ENCODE measurements at places on chromosomes 5 and 9.

GRCh38 chr5:129771058-129771838 is 23.4 kb downstream of the MINAR2 start:
- peak; percentile 48 for DNase-seq

GRCh38 chr9:37971691-37972090 is 67.8 kb upstream of the SLC25A51 start:
- peak; percentile 86 for DNase-seq

DNA sequence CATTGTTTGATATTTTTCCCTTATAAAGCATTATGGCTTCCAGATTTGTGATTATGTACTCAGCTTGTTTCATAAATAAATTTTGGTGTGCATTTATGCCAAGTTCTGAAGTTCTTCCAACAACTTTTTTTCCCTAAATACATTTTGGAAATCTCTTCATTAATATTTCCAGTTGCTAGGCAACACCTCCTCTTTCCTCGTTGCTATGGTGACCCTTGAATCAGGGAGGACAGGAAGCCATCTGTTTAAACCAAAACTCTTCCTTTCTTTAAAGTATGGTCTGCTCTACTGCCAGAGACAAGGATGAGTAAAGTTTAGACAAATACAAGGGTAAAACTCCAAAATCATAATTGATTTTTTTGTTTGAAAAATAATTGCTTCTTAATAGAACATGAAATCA is 779.3 kb downstream of the CDH9 start:
- DNase-seq, result no peak

- no peak for DNase-seq
Observed at GRCh38 chr9:12351293-12352044, 341.7 kb upstream of the TYRP1 start.

DNA sequence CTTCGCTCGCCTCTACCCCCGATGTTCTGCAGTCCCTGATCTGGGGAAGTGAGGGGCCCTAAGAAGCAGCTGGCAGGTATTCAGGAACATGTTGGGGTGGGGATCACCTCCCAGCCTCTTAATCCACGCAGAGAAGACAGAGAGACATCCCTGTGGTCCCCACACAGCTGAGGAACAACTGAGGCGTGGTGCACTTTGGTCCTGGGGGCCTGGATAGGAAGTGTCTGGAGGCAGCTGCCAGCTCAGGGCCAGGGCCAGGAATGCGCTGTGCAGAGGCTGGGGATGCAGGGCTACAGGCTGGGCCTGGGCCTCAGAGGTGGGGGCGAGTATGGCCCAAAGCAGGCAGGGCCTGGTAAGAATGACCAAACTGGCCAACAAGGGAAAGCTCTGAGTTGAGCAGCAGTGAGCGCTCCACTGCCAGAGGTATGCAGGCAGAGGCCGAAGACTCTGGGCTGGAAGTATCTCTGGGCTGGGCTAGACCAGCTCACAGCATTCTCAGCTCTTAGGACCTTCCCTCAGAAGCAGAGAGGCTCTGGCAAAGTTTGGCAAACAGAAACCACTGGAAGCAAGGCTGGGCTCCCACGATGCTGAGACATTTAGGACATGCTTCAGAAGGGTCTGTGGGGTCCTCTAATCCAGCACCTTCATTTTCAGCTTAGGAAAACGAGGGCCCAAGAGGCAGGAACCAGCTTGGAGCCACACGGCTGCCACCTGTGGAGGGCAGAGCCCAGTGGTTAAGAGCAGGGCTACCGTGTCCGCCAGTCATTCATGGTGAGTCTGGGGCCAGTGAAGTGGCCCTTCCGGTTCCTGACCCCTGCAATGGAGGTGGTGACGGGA is 174.4 kb downstream of the GAPVD1 start:
- DNase-seq, result no peak

- peak; percentile 72 for DNase-seq
Observed at GRCh38 chr5:34599471-34600117, 56.5 kb upstream of the RAI14 start.

DNA sequence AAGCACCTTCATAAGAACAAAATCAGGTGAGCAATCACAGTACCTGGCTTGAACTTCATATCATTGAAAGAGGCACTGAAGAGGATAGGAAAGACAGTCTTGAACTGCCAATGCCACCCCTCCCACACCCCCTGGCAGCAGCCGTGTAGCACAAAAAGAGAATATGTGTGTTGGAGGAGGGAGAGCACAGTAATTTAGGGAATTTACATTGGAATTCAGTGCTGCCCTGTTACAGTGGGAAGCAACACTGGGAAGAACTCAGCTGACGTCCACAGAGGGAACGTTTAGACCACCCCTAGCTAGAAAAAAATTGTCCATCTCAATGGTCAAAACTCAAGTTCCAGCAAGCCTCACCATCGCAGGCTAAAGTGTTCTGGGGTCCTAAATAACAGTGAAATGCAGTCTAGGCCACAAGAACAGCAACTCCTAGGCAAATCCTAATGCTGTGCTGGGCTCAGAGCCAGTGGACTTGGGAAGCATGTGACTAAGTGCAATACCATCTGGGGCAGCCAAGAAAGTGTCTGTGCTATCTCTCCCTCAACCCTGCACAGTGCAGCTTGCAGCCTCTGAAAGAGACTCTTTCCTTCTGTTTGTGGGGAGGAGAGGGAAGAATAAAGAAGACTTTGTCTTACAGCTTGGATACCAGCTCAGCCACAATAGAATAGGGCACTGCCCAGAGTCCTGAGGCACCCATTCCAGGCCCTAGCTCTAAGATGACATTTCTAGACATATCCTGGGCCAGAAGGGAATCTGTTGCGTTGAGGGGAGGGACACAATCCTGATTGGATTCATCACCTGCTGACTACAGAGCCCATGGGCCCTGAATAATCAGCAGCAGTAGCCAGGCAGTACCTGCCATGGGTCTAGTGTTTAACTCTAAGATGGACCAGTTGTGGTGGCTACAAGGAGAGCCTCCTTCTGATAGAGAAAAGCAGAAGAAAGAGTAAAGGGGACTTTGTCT is 62.1 kb upstream of the VLDLR start:
- DNase-seq, result peak; percentile 84

DNA sequence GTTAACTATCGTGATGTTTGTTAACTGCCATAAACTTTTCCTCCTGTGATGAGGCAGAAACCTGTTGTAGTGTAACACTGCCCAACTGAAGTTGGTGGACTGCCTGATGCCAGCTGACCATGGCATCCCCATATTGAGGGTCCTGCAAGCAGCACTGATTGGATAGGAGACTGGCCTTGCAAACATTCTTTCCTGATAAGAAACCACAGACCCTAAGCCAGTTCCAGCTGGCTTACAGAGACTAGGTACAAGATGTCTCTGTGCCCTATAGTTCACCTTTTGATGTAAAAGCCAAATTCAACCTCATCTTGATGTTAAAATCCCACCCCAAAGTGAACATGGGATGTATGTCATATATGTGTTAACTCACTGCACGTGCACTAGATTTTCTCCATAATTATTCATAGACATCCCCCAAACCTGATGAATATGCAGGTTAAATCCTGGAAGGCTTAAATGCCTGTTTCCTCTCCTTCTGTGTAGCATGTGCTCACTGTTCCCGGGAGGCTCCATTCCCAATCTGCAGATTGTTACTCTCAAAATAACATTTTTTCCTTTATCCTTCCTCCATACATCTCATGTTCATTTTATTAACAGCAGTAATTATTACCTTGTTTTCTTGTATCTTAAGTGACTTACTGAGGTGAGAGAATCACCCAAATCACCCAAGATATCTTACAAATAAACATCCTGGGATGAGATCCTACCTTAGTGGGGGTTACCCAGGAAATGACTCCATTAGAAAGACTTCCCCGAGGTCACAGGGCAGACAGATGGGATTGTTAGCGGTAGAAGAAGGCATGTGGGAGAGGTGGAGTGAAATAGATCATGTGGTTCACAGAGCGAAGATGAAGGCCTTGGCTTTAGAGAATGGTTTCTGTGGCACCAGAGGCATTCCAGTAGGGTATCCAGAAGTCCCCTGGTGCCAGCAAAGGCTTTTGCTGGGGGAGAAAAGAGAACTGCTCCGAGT is 566.7 kb downstream of the CCDC171 start:
- peak; percentile 25 for DNase-seq

DNA sequence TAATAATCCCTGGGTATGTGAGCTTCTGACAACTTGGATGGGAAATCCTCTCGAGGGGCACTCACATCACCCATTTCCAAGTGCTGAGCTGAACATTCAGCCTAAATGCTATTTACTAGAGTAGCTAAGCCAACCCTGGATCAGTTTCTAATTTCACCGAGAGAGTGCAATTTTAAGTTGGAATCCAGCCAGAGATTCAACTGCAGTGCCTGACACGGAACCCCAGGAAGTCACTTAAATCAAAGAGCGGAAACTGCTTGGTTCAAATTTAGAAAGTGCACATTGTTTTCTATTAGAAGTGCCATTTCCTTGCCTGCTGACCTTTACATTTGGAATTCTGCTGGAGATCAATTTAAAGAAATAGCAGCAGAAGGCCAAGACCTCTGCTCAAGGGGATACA is 8.8 kb downstream of the SPRY4 start:
- DNase-seq, result no peak

DNA sequence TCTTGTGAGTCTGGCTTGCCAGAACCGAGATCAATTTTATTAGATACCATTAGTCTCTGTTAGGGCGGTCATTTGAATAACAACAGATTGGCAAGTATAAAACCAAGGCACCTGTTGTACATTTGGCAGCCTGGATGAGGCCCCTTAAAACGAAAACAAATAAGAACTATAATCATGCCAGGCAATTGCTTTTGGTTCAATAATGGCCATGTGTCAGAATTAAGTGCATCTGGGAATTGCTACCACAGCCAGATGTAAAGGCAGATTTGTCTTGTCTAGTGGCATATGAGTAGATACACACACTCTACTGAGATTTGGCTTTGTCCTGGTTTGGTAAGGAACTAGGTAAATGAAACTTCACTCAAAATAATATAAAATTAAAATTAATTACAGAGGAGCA is 1046.2 kb upstream of the DMAC1 start:
- no peak for DNase-seq

GRCh38 chr5:175872287-175873087 is 1.1 kb downstream of the CPLX2 start:
- no peak for DNase-seq

DNA sequence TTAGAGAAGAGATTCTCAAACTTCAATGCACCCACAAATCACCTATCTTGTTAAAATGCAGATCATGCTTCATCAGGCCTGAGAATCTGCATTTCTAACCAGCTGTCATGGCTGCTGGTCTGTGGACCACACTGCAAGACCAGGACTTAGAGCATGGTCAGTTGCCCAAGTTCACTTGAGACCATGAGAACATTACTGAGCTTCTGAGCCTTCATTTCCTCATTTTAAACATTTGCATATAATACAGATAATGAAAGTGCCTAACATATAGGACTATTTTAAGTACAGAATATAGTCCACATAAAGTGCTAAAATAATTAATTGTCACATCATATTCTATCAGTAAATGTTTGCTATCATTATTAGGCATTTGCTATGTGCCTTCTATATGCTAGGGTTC is 260.8 kb upstream of the TNC start:
- DNase-seq, result no peak

GRCh38 chr5:125043781-125044391 is 297.4 kb upstream of the ZNF608 start:
- peak; percentile 66 for DNase-seq

DNA sequence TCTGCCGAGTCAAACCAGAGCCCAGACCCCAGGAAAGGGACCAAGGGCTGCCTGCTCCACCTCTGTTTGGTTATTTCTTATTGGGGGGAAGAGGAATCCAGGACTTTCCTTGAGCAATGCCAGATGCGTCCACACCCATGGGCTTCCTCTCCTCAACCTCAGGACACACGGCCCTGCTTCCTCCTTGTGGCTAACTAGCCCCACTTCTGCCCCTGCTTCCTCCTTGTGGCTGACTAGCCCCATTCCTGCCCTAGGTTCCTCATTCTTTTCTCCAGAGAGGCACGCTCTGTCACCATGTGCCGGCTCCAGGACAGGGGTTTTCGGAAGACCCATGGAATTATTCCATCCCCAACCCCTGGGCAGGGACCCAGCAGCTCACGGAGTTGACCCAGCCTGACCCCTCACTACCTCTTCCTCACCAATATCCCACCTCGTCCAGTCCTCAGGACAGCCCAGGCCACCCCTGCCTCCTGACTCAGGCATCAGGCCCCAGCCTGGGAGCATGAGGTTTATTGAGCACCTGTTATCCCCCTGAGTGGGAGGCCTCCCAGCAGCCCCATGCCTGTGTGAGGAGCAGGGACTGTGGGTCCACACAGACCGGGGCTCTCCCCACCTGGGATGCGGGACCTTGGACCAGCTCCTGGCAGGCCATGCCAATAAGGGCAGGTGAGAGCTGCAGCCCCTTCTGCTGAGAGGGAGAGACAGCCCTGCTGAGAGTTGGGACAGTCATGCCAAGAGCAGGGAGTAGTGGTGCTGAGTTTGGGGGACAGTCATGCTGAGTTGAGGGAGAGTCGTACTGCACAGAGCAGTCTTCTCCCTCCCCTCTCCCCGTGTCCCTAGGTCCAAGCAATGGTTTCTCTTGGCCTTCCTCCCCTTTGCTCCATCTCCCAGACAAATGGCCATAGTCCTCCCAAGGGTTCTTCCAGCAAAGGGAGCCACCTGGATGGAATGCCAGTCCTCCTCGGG is 11.8 kb upstream of the FCN1 start:
- no peak for DNase-seq

DNA sequence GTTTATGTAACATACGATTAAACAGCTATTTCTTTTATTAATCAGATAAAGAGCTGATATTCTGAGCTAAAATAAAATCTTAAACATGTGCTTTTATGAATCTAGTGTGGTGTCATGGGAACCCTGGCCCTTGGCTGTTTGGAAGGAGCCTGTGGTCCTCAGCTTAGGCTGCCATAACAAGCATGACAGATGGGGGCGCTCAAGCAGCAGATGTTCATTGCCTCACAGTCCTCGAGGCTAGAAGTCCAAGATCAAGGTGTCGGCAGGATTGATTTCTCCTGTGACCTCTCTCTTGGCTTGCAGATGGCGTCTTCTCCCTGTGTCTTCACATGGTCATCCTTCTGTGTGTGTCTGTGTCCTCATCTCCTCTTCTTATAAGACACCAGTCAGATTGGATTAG is 448.2 kb downstream of the GADD45G start:
- DNase-seq, result no peak

- DNase-seq, result no peak
Observed at GRCh38 chr5:19462019-19462418, 526.0 kb downstream of the CDH18 start.

GRCh38 chr5:54207566-54207965 is 102.8 kb downstream of the ARL15 start:
- no peak for DNase-seq
